ENCODE measurements at places on chromosomes 3 and 15.

GRCh38 chr15:65611888-65612615, 1.1 kb upstream of the INTS14 start:
- DNase-seq, result peak; percentile 3

DNA sequence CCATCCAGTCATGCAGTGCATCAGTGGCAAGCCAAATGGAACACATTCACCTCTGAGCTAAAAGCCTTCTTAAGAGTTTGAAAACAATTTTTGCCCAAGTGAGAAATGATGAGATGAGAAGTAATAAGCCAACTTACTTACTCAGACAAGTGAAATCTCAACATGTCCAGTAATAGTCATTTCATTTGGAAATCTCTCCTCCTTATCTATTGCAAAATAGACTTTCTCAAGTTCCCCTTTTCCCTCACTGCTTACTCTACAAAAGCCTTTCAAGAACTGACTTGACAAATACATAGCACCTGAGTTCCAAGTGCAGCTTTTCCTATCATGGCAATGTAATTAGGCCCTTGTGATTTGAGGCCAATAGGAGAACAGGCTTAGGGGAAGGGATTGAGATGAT, 282.3 kb downstream of the SLC9A9 start:
- no peak for DNase-seq

- no peak for DNase-seq
Measured at GRCh38 chr3:183261151-183261724, 8.2 kb downstream of the B3GNT5 start.

- DNase-seq, result no peak
Measured at GRCh38 chr3:108525256-108525655, 14.9 kb upstream of the MYH15 start.

DNA sequence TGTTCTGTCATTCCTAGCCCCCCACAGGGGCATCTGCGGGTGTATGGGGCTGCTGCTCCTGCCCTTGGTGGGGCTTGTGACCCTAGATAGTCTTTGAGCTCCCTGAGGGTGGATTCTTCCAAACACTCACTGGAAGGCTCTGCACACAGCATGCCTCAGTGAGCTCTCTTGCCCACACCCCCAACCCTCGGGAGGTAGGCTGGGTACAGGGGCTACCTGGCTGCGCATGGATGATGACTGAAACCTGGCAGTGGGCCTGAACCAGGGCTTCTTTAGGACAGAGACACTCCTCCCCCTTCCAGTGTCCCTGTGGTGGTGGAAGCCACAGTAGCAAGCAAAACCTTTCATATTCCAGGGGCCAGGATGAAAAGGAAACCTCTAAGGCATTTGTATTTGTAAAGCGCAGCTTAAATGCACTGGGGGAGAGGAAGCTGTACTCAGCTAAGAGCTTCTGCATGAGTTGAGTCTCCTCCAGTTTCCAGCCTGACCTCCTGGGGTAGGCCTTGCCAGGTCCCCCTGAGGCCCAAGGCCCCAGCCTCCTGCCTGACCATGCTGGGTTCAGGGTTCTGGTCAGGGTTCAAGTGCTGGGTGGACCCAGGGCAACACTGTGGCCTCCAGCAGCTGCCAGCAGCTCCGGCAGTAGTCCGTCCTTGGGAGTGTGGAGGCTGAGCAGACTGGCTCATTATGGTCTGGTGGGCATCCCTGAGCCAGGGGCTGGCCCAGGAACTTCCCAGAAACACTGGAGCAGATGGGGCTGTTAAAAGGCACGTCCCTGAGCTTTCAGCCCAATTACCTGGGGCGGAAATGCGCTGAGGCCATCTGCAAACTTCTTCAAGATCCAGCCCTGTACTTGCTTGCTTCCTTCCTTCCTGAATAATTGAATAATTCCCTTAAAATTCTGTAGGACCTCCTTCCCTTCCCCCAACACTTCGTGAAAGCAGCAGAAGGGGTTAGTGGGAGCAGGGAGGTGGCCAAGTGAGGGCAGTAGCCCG, 89.7 kb downstream of the HMG20A start:
- DNase-seq, result no peak

DNA sequence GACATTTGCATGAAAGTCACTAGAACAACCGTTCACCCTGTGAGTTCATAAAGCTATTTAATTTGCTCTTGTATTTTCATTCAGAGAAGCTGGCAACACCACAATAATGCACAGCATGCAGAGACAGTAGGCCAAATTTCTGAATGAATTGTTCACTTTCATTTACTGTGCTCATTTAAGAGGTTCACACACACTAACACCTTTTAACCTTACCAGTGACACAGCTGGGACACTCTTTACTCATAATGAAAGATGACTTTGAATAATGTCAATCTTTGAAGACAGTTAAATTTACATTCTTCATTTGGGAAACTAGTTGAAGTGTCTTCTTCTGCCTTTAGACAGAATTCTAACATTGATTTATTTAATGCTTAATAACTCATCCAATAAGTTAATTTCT, 95.7 kb downstream of the ROBO1 start:
- no peak for DNase-seq

DNA sequence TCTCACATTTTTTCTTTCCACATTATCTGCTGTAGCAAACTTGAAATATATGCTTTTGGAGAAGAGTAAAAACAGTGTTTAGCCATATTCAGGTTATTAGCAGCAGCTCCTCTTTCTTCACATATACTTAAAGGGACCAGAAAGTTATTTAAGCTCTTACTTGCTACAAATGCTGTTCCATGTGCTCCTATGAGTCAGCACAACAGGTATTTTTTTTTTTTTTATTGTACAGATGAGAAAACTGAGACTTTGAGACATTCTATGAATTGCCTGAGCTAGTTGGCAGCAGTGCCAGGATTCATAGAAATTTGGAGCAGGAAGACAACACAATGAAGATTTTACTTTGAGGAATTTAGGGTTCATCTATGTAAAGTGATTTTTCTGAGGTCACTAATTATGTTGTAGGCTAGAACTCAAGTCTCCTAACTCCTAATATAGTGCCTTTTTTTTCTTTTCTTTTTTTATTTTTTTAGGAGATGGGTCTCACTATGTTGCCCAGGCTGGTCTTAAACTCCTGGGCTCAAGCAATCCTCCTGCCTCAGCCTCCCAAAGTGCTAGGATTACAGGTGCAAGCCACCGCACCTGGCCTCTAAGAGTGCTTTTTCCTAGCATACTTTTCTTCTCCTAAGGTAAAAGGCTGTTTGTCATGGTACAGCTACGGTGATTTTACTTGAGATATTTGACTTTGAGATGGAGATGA, 23.6 kb downstream of the SETD5 start:
- peak; percentile 37 for DNase-seq

- DNase-seq, result no peak
Measured at GRCh38 chr3:38368238-38368637, 21.7 kb downstream of the XYLB start.

DNA sequence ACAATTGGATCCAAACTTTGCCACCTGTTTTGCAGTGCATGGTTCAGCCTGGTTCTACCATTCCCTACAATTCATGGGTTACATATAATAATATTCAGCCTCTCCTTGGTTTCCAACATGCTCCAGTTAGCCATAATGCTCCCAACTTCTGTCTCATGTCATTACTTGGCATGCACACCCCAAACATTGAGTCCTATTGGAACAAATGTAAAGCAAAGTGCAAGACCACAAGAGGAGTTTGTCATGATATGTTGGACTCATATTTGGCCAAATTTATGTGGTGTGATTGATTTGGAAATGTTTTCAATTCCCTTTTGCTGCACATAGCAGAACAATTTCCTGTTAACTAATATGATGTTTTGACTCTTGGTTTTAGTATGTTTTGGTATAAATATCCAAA, 50.2 kb downstream of the KCNAB1 start:
- DNase-seq, result no peak

DNA sequence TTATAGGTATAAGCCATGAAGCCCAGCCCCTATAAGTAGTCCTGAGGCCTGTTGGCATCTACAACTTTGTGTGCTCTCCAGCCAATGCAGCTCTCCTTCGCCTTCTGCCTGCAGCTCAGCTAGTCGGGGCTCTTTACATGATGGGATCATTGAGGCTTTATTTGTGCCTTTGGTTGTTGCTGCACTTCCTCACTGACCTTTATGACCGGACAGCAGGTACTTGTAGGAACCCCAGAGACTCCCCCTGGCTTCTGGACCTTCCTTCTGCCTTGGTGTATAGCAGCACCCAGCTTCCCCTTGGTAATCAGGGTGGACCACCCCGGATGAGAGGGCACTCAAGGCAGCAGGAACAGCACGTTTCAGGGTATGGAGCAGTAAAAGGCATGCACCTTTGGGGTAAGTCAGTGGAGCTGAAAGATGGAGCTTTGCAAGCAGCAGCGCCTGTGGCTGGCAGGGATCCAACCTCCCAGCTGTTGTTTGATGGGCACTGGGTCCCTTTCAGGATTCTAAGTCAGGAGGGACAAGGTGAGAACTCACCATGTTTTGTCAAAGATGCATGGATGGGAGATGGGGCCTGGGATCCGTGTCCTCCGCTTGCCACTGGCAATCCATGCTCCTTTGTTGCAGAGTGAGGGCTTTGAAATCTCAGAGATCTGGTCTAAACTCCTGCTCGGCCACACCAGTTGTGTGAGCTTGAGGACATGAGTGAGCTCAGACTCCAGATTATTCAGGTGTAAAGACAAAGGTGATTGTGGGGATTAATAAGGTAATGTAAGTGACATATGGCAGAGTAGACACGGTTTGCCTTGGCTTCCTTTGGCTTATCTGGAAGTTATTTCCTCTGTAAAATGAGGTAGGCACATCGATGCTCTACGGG, 65.1 kb upstream of the KLF13 start:
- DNase-seq, result no peak

- no peak for DNase-seq
Measured at GRCh38 chr3:80261082-80261481, 493.3 kb upstream of the ROBO1 start.

DNA sequence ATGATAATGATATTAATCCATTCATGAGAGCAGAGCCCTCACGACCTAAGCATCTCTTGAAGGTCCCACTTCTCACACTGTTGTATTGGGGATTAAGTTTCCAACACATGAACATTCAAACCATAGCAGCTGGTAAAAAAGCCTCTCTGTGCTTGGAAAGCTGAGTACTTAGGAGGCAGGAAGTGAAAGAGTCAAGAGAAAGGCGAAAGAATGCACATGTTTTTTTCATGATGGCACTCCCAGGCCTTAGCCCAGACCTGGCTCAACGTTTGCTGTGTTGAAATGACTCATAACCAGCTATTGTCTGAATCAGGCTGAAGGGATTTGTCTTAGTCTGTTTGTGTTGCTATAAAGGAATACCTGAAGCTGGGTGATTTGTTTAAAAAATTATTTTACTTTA, 84.4 kb upstream of the RGMA start:
- no peak for DNase-seq

DNA sequence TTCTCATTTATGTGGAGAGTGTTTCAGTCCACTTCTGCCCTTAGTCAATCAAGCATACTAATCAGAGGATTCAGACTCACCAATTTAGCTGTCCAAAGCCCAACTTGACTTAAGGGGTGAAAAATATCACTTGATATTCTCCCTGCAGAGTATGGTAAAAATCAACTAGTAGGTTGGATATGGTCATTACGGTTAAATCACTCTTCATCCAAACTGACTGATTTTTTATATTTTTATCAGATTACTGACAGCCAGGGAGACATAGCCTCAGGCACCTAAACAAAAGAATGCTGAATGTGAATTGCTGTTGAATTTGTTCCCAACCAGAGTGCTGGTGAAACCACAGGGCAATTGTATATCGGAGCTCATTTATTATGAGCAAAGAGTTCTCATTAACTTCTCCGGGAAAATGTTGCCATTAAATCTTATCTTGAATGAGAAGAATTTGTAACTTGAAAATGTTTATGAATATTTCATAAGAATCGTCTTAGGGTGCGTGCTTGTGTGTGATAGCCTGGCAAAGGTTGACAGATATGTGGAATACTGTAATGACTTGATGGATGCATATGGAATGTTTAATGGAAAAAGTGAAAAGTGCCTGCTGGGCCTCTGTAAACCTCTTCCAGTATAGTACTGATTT, 411.2 kb downstream of the NAALADL2 start:
- DNase-seq, result no peak

DNA sequence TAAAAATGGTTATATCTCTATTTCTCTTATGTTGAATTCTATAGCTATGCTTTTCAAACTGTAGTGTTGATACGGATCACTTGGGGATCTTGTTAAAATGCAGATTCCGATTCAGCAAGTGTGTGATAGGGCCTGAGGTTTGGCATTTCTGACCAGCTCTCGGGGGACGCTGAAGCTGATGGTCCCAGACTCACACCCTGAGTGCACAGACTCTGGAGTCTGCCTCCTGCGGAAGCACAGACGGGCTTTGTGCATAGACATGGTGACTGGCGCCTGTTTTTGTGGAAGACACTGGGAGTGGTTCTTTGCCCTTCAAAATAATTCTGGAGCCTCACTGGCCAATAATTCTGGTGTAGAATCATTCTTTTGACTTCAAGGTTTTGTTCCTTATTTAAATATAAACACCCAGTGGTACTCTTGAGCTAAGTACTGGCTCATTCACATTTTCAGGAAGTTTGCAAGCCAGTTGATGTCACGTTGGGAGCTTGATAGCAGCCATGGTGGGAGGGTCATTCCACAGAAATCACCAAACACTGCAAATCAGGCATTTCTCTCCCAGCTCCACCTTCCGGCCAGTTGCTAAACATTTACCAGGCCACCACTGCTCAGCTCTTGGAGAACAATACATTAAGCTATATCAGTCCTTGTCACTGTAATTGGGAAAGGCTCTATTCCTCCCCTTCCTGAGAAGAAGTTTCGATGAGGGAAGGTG, 19.2 kb downstream of the CLDN11 start:
- DNase-seq, result peak; percentile 10

DNA sequence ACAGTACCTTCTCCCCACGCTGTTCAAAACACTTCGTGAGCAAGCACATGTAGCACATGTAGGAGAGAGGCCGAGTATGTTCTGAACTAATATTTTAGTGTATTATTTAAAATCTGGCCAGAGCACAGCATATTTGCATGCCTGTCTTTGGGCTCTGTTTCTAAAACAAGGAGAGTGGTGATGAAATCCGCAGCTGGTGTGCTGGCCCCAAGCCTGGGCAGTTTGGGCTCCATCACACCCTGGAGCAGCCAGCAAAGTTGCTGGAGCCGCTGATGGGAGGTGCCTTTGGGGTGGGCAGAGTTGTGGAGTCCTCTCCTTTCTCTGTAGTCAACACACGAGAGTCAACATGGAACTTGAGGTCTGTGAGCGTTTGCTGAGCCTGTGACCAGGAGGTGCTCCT, 116.6 kb downstream of the SLCO3A1 start:
- no peak for DNase-seq

GRCh38 chr3:147318900-147319299, 87.4 kb downstream of the ZIC4 start:
- DNase-seq, result peak; percentile 1

GRCh38 chr15:60362321-60363086, 35.3 kb downstream of the ANXA2 start:
- DNase-seq, result no peak

GRCh38 chr15:74406992-74407705, 26.6 kb downstream of the SEMA7A start:
- DNase-seq, result peak; percentile 87
